ENCODE measurements at places on chromosomes 6 and 20. TPM values are rescaled to one million over a fixed set of nuclear protein-coding genes. Genes with fewer than 3 reads are reported as not detected.

DNA sequence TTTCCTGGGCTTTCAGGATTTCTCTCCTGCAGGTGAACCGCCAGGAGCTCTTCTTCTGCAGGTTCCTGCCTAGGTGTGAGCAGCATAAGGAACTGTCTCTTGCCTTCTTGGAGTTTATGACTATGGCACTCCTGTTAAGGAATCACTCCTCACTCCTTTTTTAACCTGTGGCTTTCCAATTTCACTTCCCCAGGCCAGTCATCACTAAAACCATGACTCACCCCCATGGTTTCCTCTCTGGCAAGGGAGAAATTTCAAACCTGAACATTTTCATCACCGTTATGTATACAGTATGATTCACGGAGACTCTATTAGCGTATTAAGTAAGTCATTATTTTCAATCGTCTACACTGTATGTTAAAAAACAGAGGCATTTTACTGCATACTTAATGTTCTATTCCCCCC lies 78.2 kb upstream of the ARID1B start:
- no peak for DNase-seq

DNA sequence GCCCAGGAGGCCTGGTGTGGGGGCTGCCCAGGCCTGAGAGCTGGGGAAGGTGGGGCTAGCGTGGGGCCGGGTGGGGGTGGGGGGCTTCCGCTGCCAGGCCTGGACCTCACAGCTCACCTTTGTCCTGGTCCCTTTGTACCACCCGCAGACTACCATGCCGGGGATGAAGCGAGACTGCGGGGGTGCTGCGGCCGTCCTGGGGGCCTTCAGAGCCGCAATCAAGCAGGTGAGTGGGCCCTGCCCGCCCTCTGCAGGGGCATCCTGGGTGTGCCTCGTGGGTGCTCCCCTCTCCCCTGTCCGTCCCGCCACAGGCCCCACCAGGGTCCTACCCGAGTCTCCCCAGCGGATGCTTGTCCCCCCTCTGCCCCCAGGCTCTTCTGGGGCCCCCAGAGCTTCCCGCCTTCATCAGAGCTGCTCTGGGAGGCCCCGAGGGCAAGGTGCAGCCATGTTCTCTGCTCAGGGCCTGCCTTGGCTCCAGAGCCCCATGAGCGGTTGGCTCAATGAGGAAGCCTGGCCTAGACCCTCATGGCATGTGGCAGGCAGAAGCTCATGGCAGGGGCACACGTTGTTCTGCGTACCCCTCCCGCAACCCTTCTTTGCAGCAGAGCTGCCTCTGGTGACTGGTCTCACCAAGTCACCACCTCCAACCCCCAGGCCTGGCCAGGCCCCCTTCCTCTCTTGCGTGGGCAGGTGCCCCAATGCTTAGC lies 14.5 kb downstream of the NPEPL1 start:
- DNase-seq = no peak

GRCh38 chr6:162621246-162621645 lies 106.3 kb downstream of the PRKN start:
- DNase-seq = no peak

- no peak for DNase-seq
Observed at GRCh38 chr20:31527266-31527665, 13.0 kb downstream of the HM13 start.

The HTR1E gene
- total RNA-seq = not detected
